Uterus (tissue), 4 donors: ENCODE measurements at places on chromosomes 11 and 22. TPM values are rescaled to one million over a fixed set of nuclear protein-coding genes. Genes with fewer than 3 reads are reported as not detected.

- no peak for DNase-seq
These were observed 123.8 kb downstream of the DDX10 start for GRCh38 chr11:108788565-108789199.

DNA sequence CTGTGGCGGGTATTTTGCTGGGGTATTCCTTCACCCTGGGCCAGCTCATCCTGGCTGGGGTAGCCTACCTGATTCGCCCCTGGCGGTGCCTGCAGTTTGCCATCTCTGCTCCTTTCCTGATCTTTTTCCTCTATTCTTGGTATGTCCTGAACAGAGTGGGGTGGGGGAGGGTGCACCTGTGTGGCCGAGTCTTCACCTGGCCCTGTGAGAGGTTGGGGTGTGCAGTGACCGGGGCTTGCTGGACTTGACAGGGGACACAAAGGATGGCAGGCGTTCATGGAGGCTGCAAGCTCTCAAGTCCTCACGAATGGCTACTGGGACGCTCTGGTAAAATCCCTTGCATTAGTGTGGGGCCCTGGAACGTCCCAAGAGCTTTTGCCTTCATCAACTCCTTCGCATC is 39.3 kb downstream of the CAPN1 start:
- no peak for DNase-seq

The SLC22A25 gene
- total RNA-seq, result not detected

DNA sequence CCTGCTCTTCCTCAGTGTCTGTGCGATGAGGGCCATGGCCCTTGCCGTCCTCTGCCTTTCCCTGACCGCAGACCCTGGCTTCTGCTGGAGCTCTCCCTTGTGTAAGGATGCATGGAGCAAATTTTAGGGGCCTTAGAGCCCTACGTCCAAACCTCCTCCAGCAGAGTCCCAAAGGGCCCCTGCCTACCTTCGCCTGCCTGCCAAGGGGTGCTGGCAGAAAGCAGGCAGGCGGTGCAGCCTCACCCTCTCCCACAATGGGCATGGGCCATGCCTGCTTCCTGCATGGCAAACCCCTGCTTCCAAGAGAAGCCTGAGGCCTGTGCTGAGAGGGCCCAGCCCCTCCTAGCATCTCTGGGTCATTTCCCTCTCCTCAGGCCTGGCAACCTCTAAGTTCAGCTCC is 71.3 kb upstream of the FGF3 start:
- DNase-seq, result no peak

DNA sequence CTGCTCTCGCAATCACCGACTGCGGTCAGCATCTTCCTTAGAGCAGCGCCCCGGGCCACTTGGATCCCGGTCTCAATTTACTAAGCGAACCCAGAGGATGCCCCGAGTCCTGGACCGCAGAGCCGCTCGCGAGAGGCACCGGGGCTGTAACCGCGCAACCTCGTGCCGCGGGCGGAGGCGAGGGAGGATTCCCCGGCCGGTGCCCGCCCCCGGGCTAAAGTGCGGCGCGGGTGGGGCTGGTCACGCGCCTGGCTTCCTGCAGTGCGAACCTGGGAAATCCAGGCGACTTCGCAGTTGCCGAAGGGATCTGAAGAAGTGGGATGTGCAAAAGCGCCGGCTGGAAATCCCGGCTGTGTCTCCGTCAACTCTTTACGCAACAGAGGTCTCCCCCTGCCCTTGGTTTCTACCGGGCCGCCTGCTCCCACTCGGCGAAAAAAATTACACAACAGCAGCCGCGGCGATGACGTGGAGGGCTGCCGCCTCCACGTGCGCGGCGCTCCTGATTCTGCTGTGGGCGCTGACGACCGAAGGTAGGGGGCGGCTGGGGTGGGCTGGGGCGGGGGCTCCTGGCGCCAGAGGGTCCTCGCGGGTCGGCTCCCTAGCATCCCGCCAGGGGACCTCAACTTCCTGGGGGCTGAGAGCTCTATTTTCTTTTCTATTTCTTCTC is at the start of gene NCR3LG1:
Gene NCR3LG1, plus strand, starts transcription at position 291 of the 667 bp plus-strand sequence. Its CDS starts 170 bp downstream, at position 461.
- DNase-seq, result peak; percentile 75

The PCSK7 gene
- total RNA-seq, result 78.9 TPM

DNA sequence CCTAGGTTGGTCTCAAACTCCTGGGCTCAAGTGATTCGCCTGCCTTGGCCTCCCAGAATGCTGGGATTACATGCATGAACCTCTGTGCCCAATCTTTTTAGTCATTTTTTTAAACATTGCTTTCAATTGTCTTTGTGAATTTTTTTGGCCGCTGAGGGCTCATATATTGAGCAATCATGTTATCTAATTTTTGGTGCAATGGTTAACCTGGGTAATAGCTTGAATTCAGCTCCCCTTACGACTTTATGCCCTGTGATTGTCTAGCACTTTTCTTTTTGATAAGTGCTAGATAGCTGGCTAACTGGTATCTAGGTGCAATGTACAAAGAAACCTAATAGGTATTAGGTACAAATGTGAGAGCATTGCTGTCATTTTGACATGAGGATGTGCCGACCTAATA is 35.3 kb upstream of the CAT start:
- DNase-seq, result no peak

- DNase-seq, result no peak
These were observed 38.0 kb upstream of the PDE2A start for GRCh38 chr11:72712168-72712751.

DNA sequence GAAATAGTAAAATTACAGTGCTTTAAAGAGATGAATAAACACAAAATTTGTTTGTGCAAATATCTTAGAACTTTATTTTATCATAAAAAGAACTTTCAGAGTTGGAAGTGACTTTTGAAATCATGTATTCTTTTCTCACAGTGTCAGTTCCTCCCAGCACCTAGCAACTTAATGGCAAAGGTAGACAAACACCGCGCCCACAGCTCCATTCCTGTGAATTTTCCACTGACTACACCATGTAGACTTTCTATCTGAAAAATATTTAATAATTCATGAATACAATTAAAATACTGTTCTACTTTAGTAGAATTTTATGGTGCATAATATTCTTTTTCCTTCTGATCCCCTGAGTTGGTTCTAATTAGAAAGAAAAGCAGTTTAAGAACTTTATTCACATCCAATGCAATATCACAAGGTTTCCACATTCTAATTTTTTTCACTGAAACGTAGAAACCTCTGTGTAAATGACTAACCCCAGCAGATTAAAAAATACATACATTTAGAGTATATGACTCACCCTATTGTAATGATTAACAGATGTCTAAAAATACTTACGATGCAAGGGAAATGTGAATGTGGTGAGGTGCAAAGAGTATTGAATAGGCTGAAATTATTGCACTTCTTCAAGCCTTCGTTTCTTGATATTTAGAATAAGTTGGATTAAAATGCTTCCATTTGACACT is 218.2 kb upstream of the CCDC179 start:
- no peak for DNase-seq

DNA sequence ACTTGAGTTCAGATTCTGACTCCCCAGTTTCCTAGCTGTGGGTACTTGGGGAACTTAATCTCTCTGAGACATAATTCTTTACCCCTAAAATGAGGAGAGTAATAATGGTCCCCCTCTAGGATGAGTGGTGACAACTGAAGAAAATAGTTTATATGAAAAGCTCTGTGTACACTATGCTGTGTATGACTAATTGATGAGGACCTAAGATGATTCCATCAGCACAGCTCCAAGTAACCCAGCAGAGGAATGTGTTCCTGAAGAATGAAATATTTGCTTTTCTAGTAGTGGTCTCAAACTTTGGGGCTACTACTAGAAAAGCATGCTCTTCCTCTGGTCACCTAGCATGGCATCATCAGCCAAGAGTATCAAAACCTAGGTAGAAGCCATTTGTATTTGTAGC is 217.3 kb upstream of the NARS2 start:
- DNase-seq, result no peak

- DNase-seq, result no peak
These were observed 2.8 kb downstream of the CREBZF start for GRCh38 chr11:85661972-85662664.

- no peak for DNase-seq
These were observed 14.2 kb downstream of the MRGPRG start for GRCh38 chr11:3204141-3205015.

DNA sequence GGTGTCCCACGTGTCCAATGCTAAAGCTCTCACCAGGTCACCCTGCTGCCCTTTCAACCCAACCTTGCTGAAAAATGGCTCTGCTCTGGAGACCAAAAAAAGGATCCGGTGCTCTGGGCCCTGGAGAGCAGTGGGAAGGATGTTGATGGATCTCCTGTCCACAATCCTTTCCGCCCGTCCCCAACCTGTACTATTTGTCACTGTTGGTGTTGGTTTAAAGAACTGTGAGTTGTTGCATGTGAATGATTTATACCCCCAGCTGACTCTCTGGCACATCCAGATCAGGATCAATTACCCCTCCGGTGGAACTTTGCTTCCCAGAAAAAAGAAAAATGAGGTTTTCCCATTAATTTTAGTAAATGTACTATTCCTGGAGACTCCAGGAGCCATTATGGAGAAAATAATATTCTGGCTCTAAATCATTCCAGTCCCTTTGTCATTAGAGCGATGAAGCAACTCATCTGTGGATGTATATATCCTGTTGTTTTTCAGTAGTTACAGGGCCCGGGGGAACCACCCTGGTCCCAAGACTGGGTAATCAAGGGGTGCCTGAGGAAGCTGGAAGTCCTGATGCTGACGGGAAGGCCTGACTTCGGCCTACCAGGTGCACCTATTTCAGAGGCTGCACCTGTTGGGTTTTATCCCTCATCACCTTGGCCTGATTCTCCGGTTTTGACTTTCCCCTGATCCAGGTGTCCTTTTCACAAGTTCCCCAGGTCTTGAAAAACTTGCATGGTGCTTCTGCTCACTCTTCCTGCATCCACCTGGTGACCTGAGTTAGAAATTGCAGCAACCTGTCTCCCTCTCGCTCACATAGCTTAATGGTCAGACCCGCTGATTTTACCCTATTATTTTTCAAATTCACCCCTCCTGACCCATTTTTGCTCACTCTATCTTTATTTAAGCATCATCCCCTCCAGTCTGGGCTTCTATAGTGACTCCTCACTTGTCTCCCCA is 209.2 kb upstream of the SEZ6L start:
- no peak for DNase-seq

GRCh38 chr11:70402016-70402415 is 3.7 kb downstream of the CTTN start:
- DNase-seq, result no peak

- no peak for DNase-seq
These were observed 731.5 kb downstream of the NTM start for GRCh38 chr11:132101881-132102280.

DNA sequence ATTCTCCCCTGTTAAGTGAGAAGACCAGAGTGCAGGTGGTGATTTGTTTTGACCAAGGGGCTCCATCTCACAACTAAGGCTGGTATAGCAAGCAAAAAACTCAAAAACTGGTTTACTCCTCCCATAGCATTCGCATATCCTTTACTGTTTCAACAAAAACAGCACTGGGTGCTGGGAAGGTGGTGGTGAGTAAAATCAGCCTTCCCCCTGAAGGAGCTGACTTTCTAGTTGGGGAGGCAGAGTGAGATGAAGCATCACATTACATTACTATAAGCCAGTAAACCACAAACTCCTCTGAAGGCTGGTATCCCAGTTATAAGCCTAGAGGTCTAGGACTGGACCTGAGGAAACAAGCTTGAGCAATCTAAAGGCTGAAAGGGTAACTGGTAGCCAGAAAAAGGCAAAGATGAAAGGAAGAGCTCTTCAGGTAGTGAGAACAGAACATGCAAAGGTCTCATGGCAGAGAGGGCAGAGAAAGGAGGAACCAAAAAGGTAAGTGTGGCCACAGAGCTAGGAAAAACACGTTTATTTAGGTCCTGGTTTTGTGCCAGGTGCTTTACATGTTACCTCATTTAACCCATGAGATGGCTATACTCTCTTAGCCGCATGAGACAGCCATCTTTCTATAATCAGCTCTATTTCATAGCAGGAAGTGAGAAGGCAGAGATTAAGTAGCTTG is 22.3 kb downstream of the TMEM123 start:
- no peak for DNase-seq

GRCh38 chr11:76767659-76768058 is 15.5 kb upstream of the TSKU start:
- DNase-seq, result no peak

DNA sequence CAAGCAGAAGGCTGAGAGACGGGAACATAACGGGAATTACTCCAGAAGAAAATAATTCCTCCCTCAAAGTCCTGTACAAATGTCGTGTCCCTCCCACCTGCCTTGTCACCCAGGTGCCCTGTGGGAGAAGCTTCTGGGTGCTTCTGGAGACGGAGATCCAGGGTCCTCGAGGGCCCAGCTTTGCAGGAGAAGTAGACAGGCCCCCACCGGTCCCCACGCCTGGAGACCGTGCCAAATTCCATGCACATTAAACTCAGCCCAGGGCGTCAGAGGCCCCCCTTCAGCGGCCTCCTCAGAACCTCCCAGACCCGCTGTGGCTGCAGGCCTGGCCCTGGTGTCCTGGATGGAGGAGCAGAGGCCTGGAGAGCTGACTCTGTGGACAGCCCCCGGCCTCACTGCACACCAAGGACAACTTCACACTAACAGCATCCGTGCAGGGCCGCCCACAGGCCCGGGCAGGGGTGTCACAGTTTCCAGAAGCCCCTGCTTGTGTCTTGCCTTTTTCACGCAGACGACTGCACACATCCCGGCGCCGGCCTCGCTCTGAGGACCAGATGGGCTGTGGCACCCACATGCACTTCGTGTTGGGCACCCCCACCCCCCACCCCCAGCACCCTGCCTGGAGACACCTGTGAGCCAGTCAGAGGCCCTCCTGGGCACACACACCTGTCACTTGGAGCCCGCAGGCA is 734.3 kb downstream of the BRD1 start:
- DNase-seq, result no peak

DNA sequence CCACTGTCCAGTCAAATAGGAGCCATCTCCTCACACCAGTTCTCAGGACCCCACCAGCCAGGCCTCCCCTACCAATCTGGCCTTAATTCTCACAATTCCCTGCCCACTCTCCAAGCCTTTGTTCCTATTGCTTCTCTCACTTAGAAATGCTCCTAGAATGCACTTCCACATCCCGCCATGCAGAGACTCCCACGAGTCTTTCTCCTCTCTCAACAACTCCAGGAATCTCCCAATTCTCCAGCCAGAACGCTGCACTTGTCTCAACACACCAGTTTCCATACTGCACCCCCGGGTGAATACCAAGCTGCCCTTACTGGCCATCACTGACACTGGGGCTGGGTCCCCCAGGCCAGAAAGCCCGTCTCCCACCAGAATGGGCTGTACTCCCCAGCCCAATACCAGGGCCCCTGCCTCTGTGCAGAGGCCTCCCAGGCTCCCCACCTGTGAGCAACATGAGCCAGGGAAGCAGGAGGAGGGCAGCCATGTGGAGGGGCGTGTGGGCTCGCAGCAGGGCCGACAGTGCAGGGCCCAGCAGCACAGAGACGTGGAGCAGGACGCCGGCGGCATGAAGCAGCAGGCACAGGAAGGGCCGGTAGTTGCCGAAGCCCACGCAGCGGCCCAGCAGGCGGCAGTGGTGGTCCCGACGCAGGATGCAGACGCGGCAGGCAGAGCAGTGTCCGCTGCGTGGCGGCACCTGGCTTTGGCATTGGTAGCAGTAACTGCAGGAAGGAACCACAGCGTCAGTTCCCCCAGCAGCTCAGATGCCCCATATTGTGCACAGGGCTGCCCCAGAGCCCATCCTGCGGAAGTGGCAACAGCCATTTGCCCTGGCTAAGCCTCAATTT is 2.4 kb downstream of the ZDHHC24 start:
- peak; percentile 61 for DNase-seq

The POTEH gene
- total RNA-seq, result not detected

GRCh38 chr11:122869622-122870021 is 12.9 kb upstream of the JHY start:
- no peak for DNase-seq

The FOLH1 gene
- 3.2 TPM for total RNA-seq

The NRXN2 gene
- 0.88 TPM for total RNA-seq

The TSGA10IP gene
- total RNA-seq, result not detected

The DDX25 gene
- total RNA-seq, result not detected
